ENCODE measurements at places on chromosomes 3 and 15.

DNA sequence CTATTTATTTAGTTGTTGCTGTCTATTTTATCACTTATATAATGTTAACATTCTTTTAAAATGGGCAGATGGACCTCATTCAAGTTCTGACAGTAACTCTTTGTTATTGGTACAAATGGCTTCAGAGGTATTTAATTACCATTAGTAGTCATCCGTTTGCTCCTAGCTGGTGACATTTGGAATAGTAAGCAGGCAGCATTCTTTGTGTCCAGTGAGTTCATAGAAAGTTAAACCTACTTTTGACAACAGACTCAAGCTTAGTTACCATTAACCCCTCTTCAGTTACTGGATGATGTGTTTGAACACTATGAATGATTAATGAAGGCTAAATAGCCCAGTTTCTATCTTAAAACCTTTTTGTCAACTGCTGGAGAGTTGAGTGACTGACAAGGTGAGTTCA lies 500.7 kb upstream of the ATP11B start:
- DNase-seq, result no peak

GRCh38 chr15:51006336-51006985 lies 88.2 kb downstream of the TNFAIP8L3 start:
- no peak for DNase-seq

DNA sequence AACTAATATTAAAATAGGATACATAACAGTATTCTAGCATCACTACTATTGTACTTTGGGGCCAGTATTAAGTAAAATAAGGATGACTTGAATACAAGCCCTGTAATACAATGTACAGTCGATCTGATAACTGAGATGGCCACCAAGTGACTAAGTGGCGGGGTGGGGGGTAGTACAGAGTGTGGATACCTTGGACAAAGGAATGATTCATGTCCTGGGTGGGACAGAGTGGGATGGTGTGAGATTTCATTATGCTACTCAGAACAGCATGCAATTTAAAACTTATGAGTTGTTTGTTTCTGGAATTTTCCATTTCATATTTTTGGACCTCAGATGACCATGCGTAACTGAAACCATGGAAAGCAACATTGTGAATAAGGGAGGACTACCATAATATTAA lies 46.0 kb downstream of the SLC7A14 start:
- no peak for DNase-seq

GRCh38 chr15:85778107-85778776 lies 16.5 kb downstream of the KLHL25 start:
- DNase-seq, result no peak

GRCh38 chr3:193330555-193331204 lies 47.9 kb downstream of the ATP13A5 start:
- DNase-seq, result no peak

GRCh38 chr3:116441652-116442051 lies 3.6 kb downstream of the LSAMP start:
- DNase-seq, result no peak

Measured in HS-5 (cell line).